ENCODE measurements at places on chromosomes 6 and 20. TPM values are rescaled to one million over a fixed set of nuclear protein-coding genes. Genes with fewer than 3 reads are reported as not detected.

The CALHM6 gene
- 0.29 TPM for total RNA-seq

The HLA-C gene
- 321 TPM for total RNA-seq

The WFDC10B gene
- total RNA-seq, result not detected

The LAMA2 gene
- total RNA-seq, result 193 TPM

The MAD2L1BP gene
- total RNA-seq, result 24.3 TPM

The PCMTD2 gene
- total RNA-seq, result 53.6 TPM

The ZNF334 gene
- total RNA-seq, result 1.1 TPM

The GGTLC1 gene
- total RNA-seq, result not detected

The PPIL6 gene
- total RNA-seq, result 1.8 TPM

The ZNF391 gene
- total RNA-seq, result 0.14 TPM

The TAF8 gene
- total RNA-seq, result 19.9 TPM

The ZSCAN12 gene
- total RNA-seq, result 5.5 TPM

The NKX2-4 gene
- not detected for total RNA-seq

The OGFRL1 gene
- total RNA-seq, result 72.9 TPM

The SLC22A2 gene
- total RNA-seq, result not detected

The LRRC73 gene
- total RNA-seq, result 0.66 TPM
